ENCODE measurements at places on chromosomes 7 and 10. TPM values are rescaled to one million over a fixed set of nuclear protein-coding genes. Genes with fewer than 3 reads are reported as not detected.

The NKX2-3 gene
- total RNA-seq: not detected

The FBXO24 gene
- total RNA-seq: 1.3 TPM

The NUTM2A gene
- 0.49 TPM for total RNA-seq

- DNase-seq: no peak
Observed at GRCh38 chr7:129163875-129164544, 19.5 kb downstream of the TSPAN33 start.

The RBP3 gene
- not detected for total RNA-seq

The CALHM2 gene
- total RNA-seq: 65.6 TPM

DNA sequence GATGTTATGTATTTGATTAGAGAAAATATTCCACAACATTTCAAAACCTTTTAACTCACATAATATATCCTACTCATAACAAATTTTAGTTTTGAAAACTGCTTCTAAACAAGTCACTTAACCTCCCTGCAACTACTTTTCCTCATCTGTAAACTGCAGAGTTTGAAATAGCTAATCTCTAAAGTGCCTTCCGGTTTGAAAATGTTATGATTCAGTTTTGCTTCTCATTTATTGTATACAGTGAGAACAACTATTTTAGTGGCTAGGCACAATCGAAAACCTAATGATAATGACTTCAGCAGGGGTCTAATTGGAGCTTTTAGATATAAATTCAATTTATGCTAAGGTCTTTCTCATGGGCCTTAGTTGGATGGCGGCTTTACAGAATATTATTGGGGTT lies 30.7 kb upstream of the TEX47 start:
- DNase-seq: no peak

The CTNNA3 gene
- total RNA-seq: 0.61 TPM

The KAZALD1 gene
- total RNA-seq: not detected

DNA sequence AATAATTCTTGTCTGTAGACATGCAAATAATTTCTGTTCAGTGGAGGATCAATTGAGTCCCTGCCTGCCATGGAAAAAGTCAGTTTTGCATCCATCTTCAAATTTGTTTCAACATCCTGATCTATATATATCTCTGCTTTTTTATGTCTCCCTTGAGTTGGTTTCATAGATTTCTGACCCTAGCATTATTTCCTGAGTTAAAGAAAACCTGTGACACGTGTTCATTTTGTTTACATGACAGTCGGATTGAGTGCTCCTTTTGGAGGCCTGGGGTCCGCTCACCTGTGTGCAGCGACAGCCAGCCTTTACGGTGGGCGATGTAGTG lies 674 bp downstream of the MRPS24 start:
- no peak for DNase-seq

The CTAGE4 gene
- total RNA-seq: 1.2 TPM

- DNase-seq: no peak
Observed at GRCh38 chr10:82969405-82969804, 1094.4 kb downstream of the NRG3 start.

The ATRNL1 gene
- total RNA-seq: 0.87 TPM

DNA sequence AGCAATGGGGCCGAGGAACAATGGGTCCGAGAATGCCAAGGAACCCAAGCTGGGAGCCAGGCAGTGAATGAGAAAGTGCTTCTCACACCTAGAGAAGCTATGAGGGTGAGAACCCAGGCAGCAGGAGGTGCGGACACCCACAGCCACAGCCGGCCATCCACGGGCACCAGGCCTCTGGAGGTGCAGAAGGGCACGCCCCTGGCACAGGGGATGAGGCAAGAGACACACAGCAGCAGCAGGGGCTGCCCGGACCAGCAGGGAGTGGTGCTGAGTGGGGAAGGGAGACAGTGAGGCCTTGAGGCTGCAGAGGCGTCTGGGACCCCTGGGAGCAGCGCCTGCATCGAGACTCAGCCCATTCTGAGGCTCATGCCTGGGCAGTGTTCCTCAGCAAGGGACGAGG lies 135.3 kb downstream of the MAD1L1 start:
- no peak for DNase-seq

DNA sequence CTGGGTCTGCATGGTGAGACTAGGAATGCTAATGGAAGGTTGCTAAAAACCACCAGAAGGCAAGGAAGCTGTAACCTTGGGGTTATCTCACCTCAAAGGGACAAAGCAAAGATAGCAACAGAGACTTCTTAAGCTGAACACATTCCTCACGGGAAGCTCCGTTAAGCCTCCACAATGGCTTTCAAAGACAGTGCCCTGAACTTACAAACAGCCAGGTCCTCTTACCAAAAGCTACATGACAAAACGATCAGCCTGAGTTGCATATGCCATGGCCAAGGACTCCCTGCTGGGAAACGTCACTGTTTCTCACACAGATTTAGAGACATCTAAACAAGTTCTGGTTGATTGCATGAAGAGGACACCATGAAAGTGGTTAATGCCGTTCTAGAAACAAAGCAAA lies 52.7 kb downstream of the HTR5A start:
- DNase-seq: no peak

GRCh38 chr10:97079448-97079847 lies 106.3 kb downstream of the SLIT1 start:
- DNase-seq: no peak

GRCh38 chr7:7718492-7718891 lies at the start of gene RPA3:
Gene RPA3, minus strand, starts transcription at chr7:7718607. Its CDS starts 78,189 bp downstream, at chr7:7640418.
- no peak for DNase-seq

GRCh38 chr7:16670021-16670420 lies 24.0 kb downstream of the BZW2 start:
- no peak for DNase-seq

DNA sequence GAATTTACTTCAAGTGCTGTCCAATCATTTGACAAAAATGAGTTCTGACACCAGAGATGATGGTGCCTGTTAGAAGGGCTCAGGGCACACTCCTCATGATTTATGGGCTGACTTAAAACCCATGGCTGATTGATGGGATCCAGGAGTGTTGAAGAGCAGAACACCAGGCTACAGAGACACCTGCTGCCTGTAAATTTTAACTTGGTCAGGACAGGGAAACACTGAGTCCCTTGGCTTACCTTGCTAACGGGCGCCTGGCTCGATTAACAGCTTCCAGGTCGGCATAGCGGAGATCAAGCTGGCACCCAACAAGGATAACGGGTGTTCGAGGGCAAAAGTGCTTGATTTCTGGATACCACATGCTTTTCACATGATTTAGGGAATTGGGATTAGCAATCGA lies 51.4 kb downstream of the RHOBTB1 start:
- no peak for DNase-seq

- no peak for DNase-seq
Observed at GRCh38 chr7:14759785-14760184, 142.8 kb downstream of the DGKB start.

DNA sequence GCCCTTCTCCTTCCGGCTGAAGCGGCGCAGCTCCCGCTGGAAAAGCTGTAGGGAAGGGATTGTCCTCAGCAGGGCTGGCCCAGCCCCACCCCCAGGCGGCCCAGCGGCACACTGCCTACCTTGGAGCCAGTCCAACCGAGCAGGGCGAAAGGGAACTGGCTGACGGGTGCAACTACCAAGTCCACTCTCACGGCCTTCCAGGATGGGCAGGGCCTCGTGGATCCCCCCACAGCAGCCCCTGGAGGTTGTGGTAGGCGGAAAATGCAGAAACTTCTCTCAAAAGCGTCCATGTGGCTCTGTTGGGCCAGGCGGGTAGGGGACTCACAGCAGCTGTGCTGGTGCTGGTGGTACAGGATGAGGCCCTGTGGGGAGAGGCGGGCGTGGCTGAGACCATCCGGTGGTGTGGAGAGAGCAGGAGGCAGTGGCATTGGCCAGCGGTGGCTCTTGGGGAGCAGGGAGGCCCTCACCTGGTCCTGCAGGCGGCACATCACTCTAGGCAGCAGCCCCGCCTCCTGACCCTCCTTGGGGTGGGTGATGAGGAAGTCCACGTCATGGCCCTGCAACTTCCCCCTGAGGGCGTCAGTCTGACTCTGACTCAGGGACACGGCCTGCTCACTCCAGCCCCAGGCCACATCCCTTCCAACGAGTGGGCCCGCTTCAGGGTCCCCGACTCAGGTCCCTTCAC lies 8.4 kb upstream of the PGAM2 start:
- peak; percentile 82 for DNase-seq

The REEP3 gene
- total RNA-seq: 27.2 TPM

DNA sequence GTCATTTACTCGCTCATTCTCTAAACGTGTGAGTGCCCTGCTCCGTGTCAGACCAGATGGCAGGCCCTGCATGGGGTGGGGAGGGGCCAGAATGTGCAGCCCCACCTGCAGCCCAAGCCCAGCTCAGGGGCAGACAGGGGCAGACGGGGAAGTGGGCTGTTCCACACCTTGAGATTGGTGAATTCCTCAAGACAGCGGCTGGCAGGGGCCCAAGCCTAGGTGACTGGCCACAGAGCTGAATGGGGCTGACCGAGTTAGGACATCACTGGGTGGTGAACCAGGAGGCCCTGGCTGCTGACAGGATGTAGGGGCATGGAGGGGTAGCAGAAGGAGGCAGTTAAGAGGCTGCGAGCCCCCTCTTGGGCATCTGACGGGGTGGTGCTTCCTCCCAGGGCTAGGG lies 79.1 kb downstream of the MGMT start:
- DNase-seq: no peak

DNA sequence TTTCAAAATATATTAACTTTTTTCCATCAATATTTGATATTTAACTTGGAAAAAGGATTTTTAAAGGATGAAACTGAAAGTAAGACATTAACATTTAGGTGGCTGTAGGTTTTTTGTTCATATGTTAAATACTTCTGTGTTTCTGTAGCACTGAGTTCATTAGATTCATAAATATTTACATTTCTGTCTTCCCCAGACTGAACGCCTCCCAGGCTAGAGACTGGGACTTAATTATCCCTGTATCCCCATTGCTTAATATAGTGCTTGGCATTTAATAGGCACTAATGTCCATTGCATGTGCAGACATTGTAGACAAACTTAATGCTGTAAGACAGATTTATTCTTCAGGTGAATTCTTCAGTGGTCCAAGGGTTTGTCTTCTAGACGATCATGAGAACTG lies 7.4 kb downstream of the PTPN12 start:
- no peak for DNase-seq

DNA sequence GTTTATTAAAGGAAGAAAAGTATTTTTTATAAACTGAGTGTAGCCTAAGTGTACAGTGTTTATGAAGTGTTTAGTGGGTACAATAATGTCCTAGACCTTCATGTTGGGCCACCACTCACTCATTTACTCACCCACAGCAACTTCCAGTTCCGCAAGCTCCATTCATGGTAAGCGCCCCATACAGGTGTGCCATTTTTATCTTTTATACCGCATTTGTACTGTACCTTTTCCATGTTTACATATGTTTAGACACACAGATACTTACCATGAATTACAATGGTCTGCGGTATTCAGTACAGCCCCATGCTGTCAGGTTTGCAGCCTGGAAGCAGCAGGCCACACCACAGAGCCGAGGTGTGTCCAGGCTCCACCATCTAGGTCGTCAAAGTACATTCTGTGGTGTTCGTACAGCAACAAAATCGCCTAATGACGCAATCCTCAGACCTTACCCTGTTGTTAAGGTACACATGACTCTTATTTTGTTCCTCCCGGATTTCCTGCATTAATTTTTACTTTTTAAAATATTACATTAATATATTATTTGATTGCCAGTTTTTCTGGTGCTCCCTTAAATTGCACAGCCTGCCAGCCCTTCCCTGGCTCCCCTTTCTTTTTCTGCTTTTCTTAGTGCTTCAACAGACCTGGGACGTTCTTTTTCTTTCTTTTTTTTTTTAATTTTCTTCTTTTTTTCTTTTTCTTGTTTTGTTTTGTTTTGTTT lies 881 bp upstream of the SSBP1 start:
- peak; percentile 44 for DNase-seq

DNA sequence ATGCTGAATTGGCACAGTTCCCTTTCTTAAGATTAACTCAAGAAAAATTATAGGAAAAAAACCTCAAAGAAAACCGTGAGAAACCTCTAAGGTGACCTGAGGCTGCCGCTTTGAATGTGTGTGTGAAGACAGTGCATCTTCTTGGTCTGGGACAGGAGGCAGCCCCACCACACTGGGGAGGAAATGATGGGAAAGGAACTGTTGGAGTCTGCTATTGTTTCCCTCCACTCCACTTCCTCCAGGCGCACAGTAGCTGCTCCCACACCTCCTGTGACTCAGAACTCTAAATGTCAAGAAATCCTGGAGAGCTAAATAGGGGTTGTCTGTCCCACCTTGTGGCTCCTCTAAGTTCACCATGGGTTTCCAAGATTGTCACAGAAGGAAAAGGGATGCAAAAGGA lies 179.4 kb downstream of the PDE1C start:
- DNase-seq: no peak

Data from activated CD8-positive, alpha-beta memory T cell treated with anti-CD3 and anti-CD28 coated beads, Interleukin-2, amount 10 ng/mL, durations not matched to agents 7 days and 5 days (primary cell).